Calu3 (cell line): ENCODE measurements at places on chromosomes 16 and 17. TPM values are rescaled to one million over a fixed set of nuclear protein-coding genes. Genes with fewer than 3 reads are reported as not detected.

DNA sequence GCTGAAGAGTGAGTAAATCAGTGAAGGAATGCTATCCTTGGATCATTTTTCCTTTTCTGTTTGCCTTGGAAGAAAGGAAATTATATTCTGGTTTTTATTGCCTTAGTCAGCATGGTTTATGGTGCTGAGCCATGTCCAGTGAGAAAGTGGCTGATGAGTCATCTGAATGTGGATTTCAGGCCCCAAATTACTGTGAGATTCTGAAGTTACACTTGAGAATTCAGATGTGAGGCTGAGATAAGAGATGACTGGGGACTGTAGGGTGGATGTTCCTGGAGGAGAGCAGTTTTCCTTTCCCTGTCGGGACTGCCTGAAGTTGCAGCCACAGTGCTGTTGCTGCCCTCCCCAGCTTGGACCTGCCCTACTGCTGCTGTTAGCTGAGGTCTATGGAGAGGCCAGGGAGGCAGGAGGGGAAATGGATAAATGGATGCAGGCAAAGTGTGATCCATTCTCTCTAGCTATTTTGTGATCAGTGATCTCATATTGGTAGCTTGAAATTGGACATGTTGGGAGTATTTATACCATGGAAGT lies 4.2 kb upstream of the MAP3K14 start:
- peaks cover 50% of the 10 kb centered on the region for H3K4me1 ChIP-seq
- H3K27me3 ChIP-seq = no peaks in the 10 kb centered on the region
- peaks cover 22% of the 10 kb centered on the region for H3K36me3 ChIP-seq
- peak; percentile 28 for DNase-seq
- H3K27ac ChIP-seq = peak overlapping the region; percentile 33

GRCh38 chr16:85947230-85948137 lies 48.5 kb downstream of the IRF8 start:
- peak; percentile 13 for DNase-seq
- no peaks in the 10 kb centered on the region for H3K36me3 ChIP-seq
- no peak overlapping the region for H3K27ac ChIP-seq
- peak overlapping the region; percentile 46 for H3K4me3 ChIP-seq
- peaks cover 39% of the 10 kb centered on the region for H3K27me3 ChIP-seq

DNA sequence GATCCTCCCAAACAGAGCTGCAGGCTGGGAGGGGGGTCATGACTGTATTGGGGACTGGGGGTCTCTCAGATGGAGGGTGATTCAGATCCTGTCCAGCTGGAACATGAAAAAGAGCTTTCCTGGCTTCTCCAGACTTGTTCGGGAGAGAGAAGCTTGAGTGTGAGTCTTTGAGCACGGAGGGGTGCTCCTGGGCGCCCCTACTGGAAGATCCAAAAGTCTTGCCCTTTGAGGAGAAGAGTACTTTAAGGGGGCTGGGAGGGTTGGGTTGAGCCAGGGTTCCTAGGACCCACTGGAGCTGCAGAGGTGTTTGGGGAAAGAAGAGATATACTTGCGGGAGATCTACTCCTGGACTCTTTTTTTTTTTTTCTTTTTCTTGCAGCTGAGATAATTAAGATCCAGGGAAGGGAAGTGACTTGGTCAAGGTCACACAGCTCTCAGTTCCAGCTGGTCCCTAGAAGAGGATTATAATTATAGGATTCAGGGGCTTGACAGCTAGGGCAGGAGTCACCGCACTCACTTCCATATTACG lies 8.4 kb downstream of the RARA start:
- H3K36me3 ChIP-seq = peaks cover 85% of the 10 kb centered on the region
- no peaks in the 10 kb centered on the region for H3K27me3 ChIP-seq
- peak overlapping the region; percentile 71 for H3K27ac ChIP-seq
- H3K4me1 ChIP-seq = peaks cover 38% of the 10 kb centered on the region

The ANKS4B gene
- 3.2 and 5.5 TPM in 2 replicates for total RNA-seq
